A549 treated with ZK216348 at 1 μM for 4 hours (cell line): ENCODE measurements at places on chromosomes 1 and 21. TPM values are rescaled to one million over a fixed set of nuclear protein-coding genes. Genes with fewer than 3 reads are reported as not detected.

The ARMH1 gene
- 0.38 to 1.1 TPM (median 0.65 TPM) in 5 replicates for total RNA-seq

The BACE2 gene
- total RNA-seq, result 20.3 to 25.0 TPM (median 22.0 TPM) in 5 replicates

The PACC1 gene
- 15.8 to 21.8 TPM (median 18.1 TPM) in 5 replicates for total RNA-seq

The MTOR gene
- total RNA-seq, result 12.4 to 16.1 TPM (median 14.7 TPM) in 5 replicates

The LRRC53 gene
- not detected in 5 replicates for total RNA-seq

The CD164L2 gene
- not detected in 5 replicates for total RNA-seq

The MYCL gene
- 0.62 to 1.6 TPM (median 1.4 TPM) in 5 replicates for total RNA-seq

The ZSWIM5 gene
- total RNA-seq, result 0.35 to 0.62 TPM (median 0.53 TPM) in 5 replicates

The BGLAP gene
- 0.20 to 0.40 TPM (median 0.39 TPM) in 3 of 5 replicates, not detected in the others for total RNA-seq

The ADAR gene
- 64.0 to 86.1 TPM (median 74.2 TPM) in 5 replicates for total RNA-seq

The CFHR2 gene
- not detected in 5 replicates for total RNA-seq

The ADCY10 gene
- total RNA-seq, result 0.02 to 0.40 TPM (median 0.25 TPM) in 4 of 5 replicates, not detected in the other
